ENCODE measurements at places on chromosomes 3 and 15. TPM values are rescaled to one million over a fixed set of nuclear protein-coding genes. Genes with fewer than 3 reads are reported as not detected.

DNA sequence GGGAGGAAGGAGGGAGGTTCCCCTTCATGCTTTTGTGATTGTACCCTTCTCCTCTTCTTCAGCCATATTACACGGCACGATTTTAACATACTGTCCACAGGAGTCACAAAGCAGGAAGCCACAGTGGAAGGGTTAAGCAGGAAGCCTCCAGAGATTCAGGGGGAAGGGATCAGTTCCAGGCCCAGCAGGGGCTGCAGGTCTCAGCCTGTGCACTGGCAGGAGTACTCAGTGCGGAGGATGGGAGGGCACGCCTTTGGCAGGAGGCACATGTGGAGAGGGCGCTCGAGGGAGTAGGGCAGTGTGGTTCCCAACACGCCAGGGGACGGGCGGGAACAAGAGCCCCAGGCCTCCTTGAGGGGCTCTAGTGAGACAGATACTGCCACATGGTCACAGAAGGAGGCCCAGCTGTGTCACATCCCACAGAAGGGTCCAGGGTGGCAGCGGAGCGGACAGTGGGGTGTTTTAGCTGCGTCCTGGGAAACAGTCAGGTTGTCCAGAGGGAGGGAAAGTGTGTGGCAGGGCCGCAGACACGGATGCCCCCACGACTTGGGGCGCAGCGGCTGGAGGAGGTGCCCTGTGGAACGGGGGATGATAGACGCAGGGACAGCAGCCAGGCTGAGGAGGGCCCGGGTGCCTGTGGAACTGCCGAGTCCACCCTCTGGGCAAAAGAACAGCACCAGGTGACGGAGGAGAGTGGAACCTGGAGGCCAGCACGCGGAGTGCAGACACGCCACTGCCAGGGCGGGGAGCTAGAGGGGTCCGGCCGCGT is 77.5 kb downstream of the CHSY1 start:
- no peak for DNase-seq

FBXW12 gene
- not detected for total RNA-seq

- DNase-seq: no peak
Measured at GRCh38 chr3:34357461-34357860, 559.0 kb downstream of the PDCD6IP start.

DNA sequence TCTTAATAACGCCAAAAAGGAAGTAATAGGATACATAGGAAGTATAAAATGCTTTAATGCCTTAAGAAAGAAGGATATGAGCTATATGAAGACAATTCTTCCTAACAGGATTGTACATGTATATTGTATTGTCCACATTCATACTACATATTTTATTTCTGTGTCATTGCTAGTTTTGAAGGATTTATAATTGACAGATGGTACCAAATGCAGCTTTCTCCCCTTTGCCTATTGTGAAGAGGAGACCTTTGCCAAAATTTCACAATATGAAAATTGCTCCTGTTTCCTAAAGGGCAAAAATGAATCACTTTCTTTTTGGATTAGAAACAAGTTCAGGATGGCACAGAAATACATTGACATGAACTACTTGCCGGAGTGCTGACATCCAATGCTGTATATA is 34.8 kb upstream of the EOMES start:
- no peak for DNase-seq

DNA sequence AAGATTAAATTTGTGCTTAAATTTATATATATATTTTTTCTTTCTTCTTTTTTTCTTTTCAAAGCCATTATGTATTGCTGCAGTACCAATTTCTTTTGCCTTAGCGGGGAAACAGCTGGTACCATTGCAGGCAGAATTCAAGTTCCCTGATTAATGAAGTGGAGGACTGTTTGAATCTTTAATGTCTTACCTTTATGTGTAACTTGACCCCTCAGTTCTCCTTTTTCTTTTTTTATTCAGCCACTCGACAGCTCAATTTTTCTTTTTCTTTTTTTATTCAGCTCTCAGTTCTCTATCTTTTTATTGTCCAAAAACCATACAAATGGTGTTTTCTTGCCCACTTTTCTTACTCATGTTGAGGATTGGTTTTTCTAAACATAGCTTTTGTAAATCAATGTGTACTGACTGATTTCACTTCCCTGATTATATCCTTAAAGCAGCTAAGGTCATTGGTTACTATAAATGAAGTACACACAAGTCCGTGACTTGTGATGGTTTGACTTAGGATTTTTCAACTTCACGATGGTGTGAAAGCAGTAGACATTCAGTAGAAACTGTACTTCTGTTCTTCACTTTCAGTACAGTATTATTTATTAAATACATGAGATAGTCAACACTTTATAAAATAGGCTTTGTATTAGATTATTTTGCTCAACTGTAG is 22.8 kb downstream of the ATP2C1 start:
- DNase-seq: no peak

DNA sequence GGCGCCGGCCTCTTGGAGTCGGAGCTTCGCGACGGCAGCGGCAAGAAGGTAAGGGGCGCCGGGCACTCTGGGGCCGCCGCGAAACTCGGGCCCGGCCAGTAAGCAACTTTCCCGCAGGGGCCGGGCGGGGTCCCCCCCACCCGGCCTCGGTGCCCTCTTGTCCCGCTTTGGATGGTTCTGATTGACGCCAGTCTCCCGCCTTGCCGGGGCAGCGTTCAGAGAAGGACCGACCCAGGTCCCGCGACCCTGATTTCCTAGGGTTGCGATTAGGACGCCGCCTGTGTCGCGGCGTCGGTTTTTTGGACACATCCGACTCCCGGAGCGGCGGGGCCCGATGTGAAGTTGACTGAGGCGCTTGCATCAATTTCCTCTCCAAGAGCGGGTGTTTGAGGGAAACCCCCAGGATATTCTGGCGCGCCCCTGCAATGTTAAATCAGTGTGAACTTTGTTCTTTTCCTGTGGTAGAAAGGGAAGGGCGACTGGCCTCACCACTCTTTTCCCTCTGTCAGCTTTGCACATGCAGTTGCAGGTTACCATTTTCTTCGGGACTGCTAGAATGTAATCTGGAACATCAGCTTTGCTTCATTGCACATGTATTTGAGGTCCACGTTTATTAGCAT is 755 bp downstream of the PDE8A start:
- peak; percentile 61 for DNase-seq

- no peak for DNase-seq
Measured at GRCh38 chr3:184659797-184660301, 52.0 kb downstream of the MAGEF1 start.

ERICH6 gene
- 0.81 TPM for total RNA-seq

SKOR1 gene
- 0.23 TPM for total RNA-seq

COL8A1 gene
- total RNA-seq: 0.10 TPM

- DNase-seq: no peak
Measured at GRCh38 chr3:101010296-101010695, 17.1 kb upstream of the ABI3BP start.

SV2B gene
- 0.05 TPM for total RNA-seq

- DNase-seq: no peak
Measured at GRCh38 chr3:107117922-107118536, 259.2 kb upstream of the CCDC54 start.

CLDN16 gene
- total RNA-seq: not detected

- no peak for DNase-seq
Measured at GRCh38 chr15:37249249-37249648, 148.9 kb upstream of the MEIS2 start.

DNA sequence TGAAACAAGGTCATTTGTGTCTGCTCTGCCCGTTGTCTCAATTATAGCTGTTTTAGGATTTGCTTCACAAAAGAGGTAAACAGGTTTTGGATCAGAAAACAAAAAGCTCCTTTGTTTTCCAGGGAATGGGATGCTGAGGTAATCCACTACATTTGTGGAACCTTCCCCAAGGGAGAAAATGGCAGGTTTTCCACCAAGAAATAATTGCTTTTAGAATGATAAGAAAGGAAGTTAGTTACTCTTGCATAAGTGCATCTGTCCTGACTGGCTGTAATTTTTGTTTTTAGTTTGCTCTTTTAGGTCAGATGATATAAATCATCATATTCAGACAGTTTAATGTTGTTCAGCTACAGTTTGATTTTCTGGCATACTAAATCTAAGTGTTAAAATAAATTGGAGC is 198.5 kb upstream of the COL8A1 start:
- DNase-seq: no peak

DNA sequence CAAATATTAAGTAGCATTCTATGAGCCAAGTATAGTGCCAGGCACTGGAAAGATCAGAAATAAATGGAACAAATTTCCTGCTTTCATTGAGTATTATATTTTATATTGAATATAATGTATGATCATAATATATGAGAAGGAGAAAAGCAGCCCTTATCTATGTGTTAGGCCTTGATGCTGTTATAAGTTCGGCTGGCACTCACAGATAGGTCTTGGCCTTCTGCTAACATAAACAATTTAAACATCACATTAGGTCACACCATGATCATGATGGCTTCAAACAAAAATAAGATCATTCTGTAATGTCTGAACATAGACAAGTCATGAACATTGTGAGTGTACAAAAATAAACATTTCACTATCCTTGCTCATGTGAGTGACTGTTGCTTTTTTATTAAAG is 584.0 kb upstream of the ZNF385D start:
- DNase-seq: no peak

- DNase-seq: no peak
Measured at GRCh38 chr3:181630853-181631252, 80.9 kb upstream of the SOX2 start.

GRCh38 chr15:69320977-69321554 is 22.4 kb downstream of the PAQR5 start:
- DNase-seq: no peak

GRCh38 chr3:123028233-123028828 is 768 bp upstream of the SEMA5B start:
- peak; percentile 22 for DNase-seq

DNA sequence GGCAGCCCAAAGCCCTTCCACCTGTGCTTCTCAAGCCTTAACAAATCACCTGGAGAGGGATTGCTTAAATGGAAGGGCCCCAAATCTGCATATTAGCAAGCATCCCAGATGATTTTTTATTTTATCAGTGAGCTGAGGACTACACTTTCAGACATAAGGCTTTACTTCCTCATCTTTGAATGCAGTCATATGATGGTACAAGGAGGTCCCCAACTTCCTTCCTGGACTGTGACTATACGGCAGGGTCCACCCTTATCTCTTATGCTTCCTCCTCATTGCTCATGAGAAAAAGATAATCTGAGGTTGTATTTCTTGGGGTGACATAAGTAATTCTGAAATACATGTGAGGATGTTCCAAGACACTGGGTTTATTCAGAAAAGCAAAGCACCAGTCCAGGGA is 13.7 kb upstream of the HEG1 start:
- DNase-seq: no peak

DNA sequence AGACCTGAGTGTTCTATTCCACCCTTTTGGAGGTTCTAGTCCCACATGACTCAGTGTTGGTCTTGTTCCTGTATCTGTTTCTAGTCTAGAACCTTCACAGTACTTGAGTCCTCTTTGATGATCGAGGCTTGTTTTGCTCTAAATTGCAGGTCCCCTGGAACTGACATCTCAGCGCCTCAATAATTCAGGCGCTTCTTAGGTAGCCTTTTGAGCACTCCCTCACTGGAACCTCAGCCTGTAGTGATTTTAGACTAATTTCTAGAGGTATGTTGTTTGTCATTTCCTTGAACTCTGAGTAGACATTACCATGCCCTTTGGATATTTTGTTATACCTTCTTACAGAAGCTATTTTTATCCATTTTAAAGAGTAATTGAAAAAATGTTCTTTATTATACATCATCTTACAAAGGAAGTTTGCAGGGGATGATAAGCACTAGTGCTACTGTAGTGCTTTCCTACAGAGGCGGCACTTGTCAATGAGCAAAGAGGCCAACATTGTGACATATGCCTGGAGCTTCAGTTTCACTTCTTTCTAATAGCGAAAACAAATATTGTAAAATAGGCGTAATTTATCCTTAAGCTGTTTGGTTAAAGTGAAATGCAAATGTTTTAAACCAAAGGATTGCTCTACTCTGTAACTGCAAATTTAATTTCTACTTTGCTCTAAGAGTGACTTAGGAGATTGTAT is 75.7 kb downstream of the EFL1 start:
- no peak for DNase-seq

NR2E3 gene
- total RNA-seq: not detected

GRCh38 chr15:63189941-63190768 is 749 bp downstream of the RAB8B start:
- no peak for DNase-seq

GRCh38 chr3:126355777-126356372 is 1.3 kb downstream of the KLF15 start:
- DNase-seq: no peak

DNA sequence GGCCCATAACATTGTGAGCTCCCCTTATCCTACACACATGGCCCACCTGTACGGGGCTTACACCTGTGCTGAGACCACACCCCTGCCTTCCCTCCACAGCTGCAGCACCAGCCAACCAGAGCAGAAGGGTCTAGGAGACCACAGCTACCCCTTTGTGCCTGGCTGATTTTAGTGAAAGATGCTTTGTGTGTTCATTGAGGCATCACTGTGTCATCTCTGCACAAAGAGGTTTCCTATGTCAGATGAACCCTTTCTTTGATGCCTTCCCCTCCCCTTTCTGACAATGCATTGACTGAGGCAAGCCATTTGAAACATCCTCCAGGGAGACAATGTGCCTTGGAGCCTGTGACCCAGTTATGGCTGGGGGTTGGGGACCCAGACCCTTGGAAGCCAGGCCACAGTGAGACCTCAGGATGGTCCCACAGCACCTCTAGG is 54.9 kb upstream of the SLC7A14 start:
- no peak for DNase-seq

- DNase-seq: no peak
Measured at GRCh38 chr3:157423337-157423736, 13.3 kb upstream of the PTX3 start.

IL20RB gene
- total RNA-seq: 1.6 TPM

GRCh38 chr3:114941626-114942309 is 205.3 kb downstream of the ZBTB20 start:
- DNase-seq: no peak

GRCh38 chr3:114453361-114453780 is 159.5 kb downstream of the TIGIT start:
- no peak for DNase-seq

- no peak for DNase-seq
Measured at GRCh38 chr15:89670971-89671560, 8.1 kb downstream of the PLIN1 start.

GP5 gene
- 1.3 TPM for total RNA-seq

- DNase-seq: no peak
Measured at GRCh38 chr3:58683001-58683458, 16.5 kb upstream of the FAM3D start.

PIERCE2 gene
- not detected for total RNA-seq

DNA sequence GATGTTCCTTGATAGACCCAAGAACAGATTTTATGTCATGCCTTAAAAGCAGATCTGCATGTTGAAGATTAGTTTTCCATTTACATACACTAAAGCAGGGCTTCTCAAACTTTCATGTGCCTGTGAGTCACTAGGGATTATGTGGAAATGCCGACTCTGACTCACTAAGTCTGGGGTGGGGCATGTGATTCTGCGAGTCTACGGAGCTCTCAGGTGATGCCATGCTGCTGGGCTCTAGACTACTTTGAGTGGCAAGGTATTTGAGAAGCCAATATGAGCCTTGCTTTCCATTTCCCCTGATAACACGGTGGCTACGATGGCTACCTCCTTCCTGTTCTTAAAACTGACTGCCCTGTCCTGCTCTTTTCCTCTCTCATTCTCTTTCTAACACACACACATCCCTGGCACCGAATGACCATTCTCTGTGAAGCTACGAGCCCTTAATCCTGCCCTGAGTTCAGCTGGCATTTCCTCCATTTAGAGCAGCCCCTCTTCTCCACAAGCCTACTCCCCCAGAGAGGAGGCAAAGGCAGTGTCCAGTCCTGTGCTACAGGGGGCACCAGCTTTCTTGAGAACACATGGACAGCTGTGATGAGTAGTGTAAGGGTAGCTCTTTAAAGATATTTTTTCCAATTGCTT is 39.7 kb upstream of the PYGO1 start:
- no peak for DNase-seq

ZNF80 gene
- total RNA-seq: 0.35 TPM

All from activated CD4-positive, alpha-beta memory T cell treated with anti-CD3 and anti-CD28 coated beads, Interleukin-2, amount 10 ng/mL, durations not matched to agents 7 days and 5 days (primary cell).